Activated CD4-positive, alpha-beta T cell treated with anti-CD3 and anti-CD28 coated beads, Interleukin-2, amount 10 ng/mL, durations not matched to agents 7 days and 5 days (primary cell): ENCODE measurements at places on chromosomes 11 and 22. TPM values are rescaled to one million over a fixed set of nuclear protein-coding genes. Genes with fewer than 3 reads are reported as not detected.

DNA sequence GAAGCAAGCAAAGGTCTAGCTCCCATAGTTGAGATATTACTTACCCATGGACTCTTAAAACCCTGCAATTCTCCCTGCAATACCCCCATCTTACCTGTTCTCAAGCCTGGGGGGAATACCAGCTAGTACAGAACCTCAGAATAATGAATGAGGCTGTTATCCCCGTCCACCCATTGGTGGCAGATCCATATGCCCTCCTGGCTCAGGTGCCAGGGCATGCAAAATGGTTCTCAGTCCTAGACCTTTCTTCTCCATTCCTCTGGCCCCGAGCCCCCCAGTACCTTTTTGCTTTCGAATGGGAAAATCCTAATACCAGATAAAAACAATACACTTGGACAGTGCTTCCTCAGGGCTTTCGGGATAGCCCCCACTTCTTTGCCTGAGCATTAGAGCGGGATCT lies 86.4 kb downstream of the PIWIL4 start:
- no peak for DNase-seq
- H3K27ac ChIP-seq, result no peak overlapping the region
- H3K4me1 ChIP-seq, result no peaks in the 10 kb centered on the region

GRCh38 chr11:75705541-75705940 lies 12.1 kb upstream of the MOGAT2 start:
- no peak overlapping the region for H3K4me3 ChIP-seq
- peaks cover 6% of the 10 kb centered on the region for H3K4me1 ChIP-seq
- no peak for DNase-seq
- no peaks in the 10 kb centered on the region for H3K36me3 ChIP-seq

DNA sequence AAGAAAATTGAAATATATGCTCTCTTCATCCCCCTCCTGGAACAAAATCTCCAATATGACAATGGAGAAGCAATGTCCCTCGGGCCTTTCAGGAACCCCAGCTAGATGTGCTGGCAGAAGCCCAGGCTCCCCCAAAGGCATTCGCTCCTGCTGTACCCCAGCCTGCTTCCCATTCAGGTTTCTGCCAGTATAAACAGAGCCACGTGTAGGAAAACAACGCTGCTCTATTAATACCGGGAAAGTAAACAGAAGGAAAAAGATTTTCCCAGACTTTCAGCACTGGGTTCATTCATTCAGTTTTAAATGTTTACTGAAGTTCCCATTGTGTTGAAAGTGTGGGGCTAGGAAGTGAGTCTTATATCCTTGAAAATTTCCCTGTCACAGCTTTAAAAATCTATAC lies 147.1 kb downstream of the CADM1 start:
- no peak for DNase-seq
- H3K4me1 ChIP-seq, result no peaks in the 10 kb centered on the region
- no peak overlapping the region for H3K4me3 ChIP-seq
- H3K27ac ChIP-seq, result no peak overlapping the region
- H3K27me3 ChIP-seq, result no peaks in the 10 kb centered on the region
- no peaks in the 10 kb centered on the region for H3K36me3 ChIP-seq

SNX15 gene
- total RNA-seq, result 28.3 TPM

SMIM35 gene
- total RNA-seq, result 0.27 TPM

DNA sequence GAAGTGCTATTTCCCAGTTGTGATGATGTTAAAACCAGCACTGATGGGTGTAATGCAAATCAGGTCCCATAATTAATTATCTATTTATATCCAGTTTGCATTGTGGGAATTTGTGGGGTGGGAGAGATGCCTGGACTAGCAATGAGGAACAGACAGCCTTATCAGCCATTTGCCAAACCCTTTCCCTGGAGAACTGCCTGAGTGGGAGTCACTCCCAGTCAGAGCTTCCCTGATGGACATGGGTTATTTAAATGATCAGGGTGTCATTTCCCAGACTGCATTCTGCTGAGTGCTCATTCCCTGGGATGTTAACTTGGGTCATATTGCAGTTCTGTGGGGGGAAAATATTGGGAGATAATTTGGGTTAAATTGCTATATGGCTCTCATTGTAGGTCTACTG lies 168.5 kb downstream of the NAV2 start:
- no peaks in the 10 kb centered on the region for H3K4me1 ChIP-seq
- no peak for DNase-seq
- no peaks in the 10 kb centered on the region for H3K36me3 ChIP-seq
- no peak overlapping the region for H3K27ac ChIP-seq
- H3K4me3 ChIP-seq, result no peak overlapping the region
- H3K27me3 ChIP-seq, result peaks cover 7% of the 10 kb centered on the region

MOV10L1 gene
- not detected for total RNA-seq

GRCh38 chr22:45481661-45482060 lies 21.0 kb upstream of the FBLN1 start:
- H3K4me3 ChIP-seq, result no peak overlapping the region
- no peaks in the 10 kb centered on the region for H3K36me3 ChIP-seq
- DNase-seq, result no peak
- no peaks in the 10 kb centered on the region for H3K4me1 ChIP-seq

CHID1 gene
- 45.5 TPM for total RNA-seq

P2RX6 gene
- 0.27 TPM for total RNA-seq

GRCh38 chr11:33437529-33437928 lies 180.3 kb downstream of the HIPK3 start:
- peaks cover 6% of the 10 kb centered on the region for H3K27me3 ChIP-seq
- DNase-seq, result no peak
- H3K4me3 ChIP-seq, result no peak overlapping the region
- H3K27ac ChIP-seq, result no peak overlapping the region

- H3K36me3 ChIP-seq, result no peaks in the 10 kb centered on the region
- peak; percentile 56 for DNase-seq
- H3K4me1 ChIP-seq, result peaks cover 11% of the 10 kb centered on the region
- no peak within 1 kb of the TSS for H3K27ac ChIP-seq
- peaks cover 54% of the 10 kb centered on the region for H3K27me3 ChIP-seq
- H3K4me3 ChIP-seq, result peak within 1 kb of the TSS; percentile 74
Observed at GRCh38 chr22:18024276-18024939, at the start of gene MICAL3. Gene MICAL3, minus strand, starts transcription at chr22:18024561. Its CDS starts 117,749 bp downstream, at chr22:17906812.

DNA sequence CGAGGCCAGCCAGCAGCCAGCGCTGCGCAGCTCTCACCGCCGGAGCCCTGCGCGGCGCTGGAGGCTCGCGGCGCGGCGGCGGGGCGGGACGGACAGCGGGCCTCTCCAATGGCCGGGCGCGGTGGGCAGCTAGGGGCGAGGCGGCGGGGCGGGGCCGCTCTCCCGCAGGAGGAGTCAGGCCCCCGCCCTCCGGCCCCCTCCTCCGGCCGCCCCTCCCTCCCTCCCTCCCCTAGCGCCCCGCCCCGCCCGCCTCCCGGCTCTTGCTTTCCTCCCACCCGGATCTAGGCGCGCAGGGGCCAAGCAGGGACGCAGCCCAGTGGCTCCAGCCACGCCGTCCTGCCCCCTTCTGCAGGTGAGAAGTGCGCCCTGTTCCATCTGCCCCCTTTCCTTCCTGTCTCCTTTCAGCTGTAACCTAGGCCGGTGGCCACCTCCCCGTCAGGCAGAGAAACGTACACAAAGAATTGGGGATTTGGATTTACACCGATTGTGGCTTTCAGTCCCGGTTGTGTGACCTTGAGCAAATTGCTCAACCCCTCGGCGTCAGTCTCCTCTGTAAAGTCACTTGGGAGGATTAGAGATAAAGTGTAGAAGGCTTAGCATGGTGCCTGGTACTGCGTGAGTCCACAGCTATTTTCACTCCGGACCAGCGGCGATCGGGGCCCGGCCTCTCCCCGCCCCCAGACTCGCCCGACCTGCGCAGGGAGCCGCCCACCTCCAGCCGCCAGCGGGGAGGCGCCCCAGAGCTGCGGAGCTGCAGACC lies at the start of gene FZD4:
Gene FZD4, minus strand, starts transcription at position 35 of the 760 bp plus-strand sequence. CDS start 310 bp downstream, outside the sequence.
- peak within 1 kb of the TSS; percentile 80 for H3K4me3 ChIP-seq
- no peak within 1 kb of the TSS for H3K27ac ChIP-seq
- H3K27me3 ChIP-seq, result peaks cover 69% of the 10 kb centered on the region
- no peaks in the 10 kb centered on the region for H3K36me3 ChIP-seq
- peaks cover 13% of the 10 kb centered on the region for H3K4me1 ChIP-seq
- peak; percentile 36 for DNase-seq

GRCh38 chr22:39470451-39471291 lies 13.9 kb downstream of the MGAT3 start:
- peaks cover 49% of the 10 kb centered on the region for H3K4me1 ChIP-seq
- no peak overlapping the region for H3K4me3 ChIP-seq
- DNase-seq, result no peak

GRCh38 chr11:128936606-128937251 lies 5.9 kb downstream of the TP53AIP1 start:
- no peaks in the 10 kb centered on the region for H3K36me3 ChIP-seq
- no peak overlapping the region for H3K4me3 ChIP-seq
- no peaks in the 10 kb centered on the region for H3K4me1 ChIP-seq
- DNase-seq, result no peak

DMC1 gene
- 12.3 TPM for total RNA-seq

GRCh38 chr11:45660729-45661438 lies 4.5 kb downstream of the CHST1 start:
- H3K27me3 ChIP-seq, result peaks cover 41% of the 10 kb centered on the region
- H3K36me3 ChIP-seq, result no peaks in the 10 kb centered on the region
- DNase-seq, result no peak

- H3K4me3 ChIP-seq, result no peak overlapping the region
- H3K27me3 ChIP-seq, result no peaks in the 10 kb centered on the region
- DNase-seq, result no peak
- no peak overlapping the region for H3K27ac ChIP-seq
Observed at GRCh38 chr11:74380746-74381439, 17.3 kb downstream of the PGM2L1 start.

- no peak for DNase-seq
- peaks cover 18% of the 10 kb centered on the region for H3K27me3 ChIP-seq
- peaks cover 2% of the 10 kb centered on the region for H3K36me3 ChIP-seq
- no peak overlapping the region for H3K27ac ChIP-seq
- H3K4me1 ChIP-seq, result no peaks in the 10 kb centered on the region
- H3K4me3 ChIP-seq, result no peak overlapping the region
Observed at GRCh38 chr11:1323774-1324173, 14.3 kb upstream of the TOLLIP start.

- no peaks in the 10 kb centered on the region for H3K27me3 ChIP-seq
- H3K4me3 ChIP-seq, result no peak overlapping the region
- H3K36me3 ChIP-seq, result peaks cover 22% of the 10 kb centered on the region
- DNase-seq, result no peak
Observed at GRCh38 chr11:96037405-96037949, 113.6 kb upstream of the MTMR2 start.

OR52I1 gene
- total RNA-seq, result not detected

DNA sequence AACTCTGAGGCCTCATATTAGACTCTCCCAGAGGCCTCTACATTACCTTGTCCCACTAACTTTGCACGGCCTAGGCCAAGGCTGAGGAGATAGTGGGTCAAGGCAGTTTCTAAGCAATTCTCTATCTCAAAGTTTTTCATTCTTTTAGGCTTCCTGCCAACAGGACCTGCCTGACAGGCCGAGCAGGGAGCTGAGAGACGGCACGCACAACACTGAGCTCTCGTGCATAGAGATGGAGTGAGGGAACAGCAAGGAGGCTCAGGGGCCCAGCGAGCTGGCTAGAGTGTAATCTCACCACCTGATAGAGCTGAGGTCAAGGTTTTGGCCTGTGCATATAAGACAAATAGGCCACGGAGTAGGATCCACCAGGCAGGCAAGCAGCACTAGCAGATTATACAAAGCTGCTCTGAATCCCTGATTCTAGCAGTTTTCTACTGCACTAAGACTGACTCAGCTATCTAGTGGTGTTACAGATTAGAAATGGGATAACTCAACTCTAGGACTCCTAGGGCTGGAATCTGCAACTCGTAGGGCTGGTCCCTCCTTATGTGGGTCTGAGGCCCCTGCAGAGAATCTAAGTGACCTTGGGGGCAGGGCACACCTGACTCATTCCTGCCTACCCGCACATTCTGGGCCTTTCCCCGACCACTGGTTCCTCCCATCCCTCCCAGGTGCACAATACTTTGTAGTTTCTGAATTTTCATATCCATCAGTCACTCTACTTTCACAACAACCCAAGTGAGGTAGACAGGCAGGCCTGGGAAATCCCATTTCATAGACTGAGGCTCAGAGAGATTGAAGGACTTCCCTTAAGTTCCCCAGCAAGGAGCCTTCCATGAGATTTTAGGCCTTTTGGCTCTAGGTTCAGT lies 1.7 kb downstream of the CYB5R2 start:
- H3K4me1 ChIP-seq, result peaks cover 8% of the 10 kb centered on the region
- no peak overlapping the region for H3K27ac ChIP-seq
- no peak for DNase-seq
- no peak overlapping the region for H3K4me3 ChIP-seq

DNA sequence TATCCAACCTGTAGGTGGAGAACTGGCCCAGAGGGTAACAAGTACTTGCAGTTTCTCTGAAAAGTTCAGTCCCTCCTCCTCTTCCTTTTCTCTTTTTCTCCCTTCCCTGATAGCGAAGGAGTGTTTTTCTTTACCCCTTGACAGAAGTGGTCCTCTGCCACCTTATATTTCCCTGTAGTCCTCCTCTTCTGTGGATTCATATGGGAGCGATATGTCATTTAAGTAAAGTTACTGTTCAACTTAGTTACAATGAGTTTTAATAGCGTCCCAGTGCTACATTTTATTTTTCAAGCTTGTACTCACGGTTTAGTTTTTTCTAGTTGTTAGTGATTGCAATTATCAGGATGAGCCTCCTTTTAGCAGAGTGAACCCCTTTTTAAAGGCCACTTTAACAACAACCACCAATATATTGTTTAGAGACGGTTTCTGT lies 1.4 kb downstream of the PCF11 start:
- H3K4me1 ChIP-seq, result peaks cover 45% of the 10 kb centered on the region
- peaks cover 49% of the 10 kb centered on the region for H3K36me3 ChIP-seq
- H3K27me3 ChIP-seq, result no peaks in the 10 kb centered on the region
- no peak for DNase-seq

GRCh38 chr22:44248926-44249325 lies 63.8 kb downstream of the SHISAL1 start:
- peaks cover 11% of the 10 kb centered on the region for H3K27me3 ChIP-seq
- no peak for DNase-seq
- no peaks in the 10 kb centered on the region for H3K36me3 ChIP-seq
- H3K27ac ChIP-seq, result no peak overlapping the region
- no peaks in the 10 kb centered on the region for H3K4me1 ChIP-seq
- H3K4me3 ChIP-seq, result no peak overlapping the region

ZNRD2 gene
- total RNA-seq, result 35.4 TPM

DNA sequence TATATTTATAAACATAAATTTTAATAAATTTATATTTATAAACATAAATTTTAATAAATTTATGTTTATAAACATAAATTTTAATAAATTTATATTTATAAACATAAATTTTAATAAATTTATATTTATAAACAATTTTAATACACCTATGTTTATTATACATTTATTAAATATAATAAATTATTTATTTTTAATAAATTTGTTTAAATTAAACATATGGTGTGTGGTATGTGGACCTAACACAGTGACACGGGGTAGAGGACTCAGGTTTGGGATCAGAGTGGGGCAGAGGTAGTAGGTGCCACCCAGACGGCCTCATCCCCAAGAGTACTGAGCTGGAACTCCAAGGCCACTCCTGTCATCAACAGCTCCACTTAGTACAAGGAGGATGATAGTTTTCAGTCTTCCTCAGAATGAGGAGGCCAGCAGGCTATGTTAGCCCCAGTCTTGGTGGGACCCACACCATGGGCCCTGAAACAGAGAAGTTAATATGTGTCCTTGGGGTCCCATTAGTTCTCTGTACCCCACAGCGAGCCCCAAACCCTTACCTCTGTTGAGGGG lies 46.7 kb upstream of the BID start:
- no peak for DNase-seq
- H3K36me3 ChIP-seq, result no peaks in the 10 kb centered on the region
- no peaks in the 10 kb centered on the region for H3K4me1 ChIP-seq
- no peak overlapping the region for H3K4me3 ChIP-seq
- no peaks in the 10 kb centered on the region for H3K27me3 ChIP-seq

KRTAP5-7 gene
- not detected for total RNA-seq
